T-helper 22 cell (primary cell): ENCODE measurements at places on chromosomes 6 and 20.

GRCh38 chr6:148765898-148766808, 19.3 kb downstream of the UST start:
- DNase-seq, result no peak

- no peak for DNase-seq
Measured at GRCh38 chr6:113120582-113121285, 736.4 kb upstream of the MARCKS start.

- DNase-seq, result no peak
Measured at GRCh38 chr6:148455674-148456558, 113.3 kb downstream of the SASH1 start.

DNA sequence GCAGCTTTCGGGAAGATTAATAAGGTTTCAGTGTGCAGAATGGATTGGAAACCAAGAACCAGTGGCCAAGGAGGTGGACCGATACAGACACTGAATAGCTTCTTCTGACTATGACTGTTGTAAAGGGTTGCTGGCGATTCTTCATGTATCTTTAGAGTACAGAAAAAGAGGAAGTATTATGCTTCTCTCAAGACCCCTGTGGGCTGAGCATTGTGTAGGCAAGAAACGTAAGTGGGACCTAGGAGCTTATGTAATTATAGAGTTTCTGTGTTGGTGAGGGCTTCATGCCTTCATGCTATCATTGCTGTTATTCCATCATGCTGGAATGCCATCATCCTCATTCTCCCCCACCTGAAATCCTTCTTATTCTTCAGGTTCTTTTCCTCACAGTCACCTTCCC, 105.4 kb upstream of the AKIRIN2 start:
- DNase-seq, result no peak

DNA sequence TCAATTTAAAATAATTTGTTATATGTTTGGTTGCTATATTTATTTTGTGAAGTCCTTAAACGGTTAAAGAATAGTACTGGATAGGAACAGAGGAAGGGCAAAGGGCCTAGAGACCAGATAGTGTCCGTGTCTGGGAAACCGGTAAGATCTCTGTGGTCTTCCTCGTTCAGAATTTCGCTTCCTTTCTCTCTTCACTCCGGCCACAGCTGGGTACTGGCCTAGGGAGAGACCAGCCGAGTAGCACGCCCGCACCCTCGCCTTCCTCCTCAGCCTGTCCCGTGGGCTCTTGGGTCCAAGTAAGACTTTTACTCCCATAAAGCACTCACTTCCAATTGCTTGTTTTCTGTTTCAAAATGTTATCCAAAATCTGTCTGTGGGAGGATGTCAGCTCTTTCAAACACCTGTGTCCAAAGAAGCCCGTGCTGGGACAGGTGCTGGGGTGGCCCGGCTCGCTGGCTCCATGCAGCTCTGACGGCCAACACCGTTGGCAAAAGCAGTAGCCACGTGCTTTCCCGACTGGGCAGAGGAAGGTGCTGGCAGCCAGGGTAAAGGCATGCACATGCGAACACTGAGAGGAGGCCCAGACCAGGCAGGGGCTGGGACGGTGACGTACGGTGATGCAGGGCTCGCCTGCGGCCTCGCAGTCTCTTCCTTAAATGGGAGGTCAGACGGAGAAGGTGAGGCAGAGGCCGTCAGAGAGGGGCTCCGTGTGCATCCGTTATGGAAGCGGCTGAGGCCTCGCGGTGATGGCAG, 112.2 kb downstream of the IRF4 start:
- no peak for DNase-seq

DNA sequence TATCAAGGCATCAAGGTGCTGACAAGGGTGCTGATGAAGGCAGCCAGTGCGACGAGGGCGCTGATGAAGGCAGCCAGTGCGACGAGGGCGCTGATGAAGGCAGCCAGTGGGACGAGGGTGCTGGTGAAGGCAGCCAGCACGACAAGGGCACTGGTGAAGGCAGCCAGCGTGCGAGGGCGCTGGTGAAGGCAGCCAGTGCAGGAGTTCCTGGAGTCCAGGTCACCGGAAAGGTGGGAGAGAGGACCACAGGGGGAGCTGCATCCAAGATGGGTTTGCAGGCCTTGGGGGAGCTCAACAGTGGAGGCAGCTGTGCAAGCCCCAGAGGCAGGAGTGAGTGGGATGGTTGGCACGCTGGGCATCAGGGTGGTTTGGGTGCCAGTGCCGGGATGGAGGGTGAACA, 176.3 kb downstream of the TBXT start:
- no peak for DNase-seq

- no peak for DNase-seq
Measured at GRCh38 chr6:163739408-163739725, 324.8 kb downstream of the QKI start.

- DNase-seq, result no peak
Measured at GRCh38 chr20:56875052-56875659, 246.1 kb downstream of the TFAP2C start.

DNA sequence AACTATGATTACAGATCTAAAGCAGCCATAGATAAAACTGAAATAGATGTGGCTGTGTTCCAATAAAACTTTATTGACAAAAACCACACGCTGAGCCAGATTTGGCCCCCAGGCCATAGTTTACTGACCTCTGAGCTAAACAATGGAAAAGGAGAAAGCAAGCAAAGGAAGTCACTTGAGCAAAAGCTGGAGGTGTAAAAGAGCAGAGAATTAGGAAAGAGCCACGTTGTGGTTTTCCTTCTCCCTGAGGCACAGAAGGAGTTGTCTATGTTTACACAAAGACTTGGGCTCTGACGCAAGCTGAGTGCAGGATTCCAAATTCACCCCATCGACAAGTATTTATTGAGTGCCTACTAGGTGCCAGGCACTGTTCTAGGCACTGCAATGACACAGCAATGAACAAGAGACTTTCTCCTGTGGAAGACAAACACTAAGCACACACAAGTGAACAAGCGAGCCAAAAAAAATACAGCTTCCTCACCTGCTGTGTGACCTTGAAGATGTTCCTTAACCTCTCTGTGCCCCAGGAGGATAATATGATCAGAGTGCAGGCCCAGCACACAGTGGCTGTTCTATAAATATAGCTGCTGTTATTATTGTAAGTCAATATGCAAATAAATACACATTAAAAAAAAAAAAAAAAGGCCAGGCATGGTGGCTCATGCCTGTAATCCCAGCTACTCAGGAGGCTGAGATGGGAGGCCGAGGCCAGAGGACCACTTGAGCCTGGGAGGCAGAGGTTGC, 75.4 kb upstream of the PTPN1 start:
- DNase-seq, result no peak

- DNase-seq, result no peak
Measured at GRCh38 chr6:110214338-110214737, 34.1 kb downstream of the CDC40 start.

DNA sequence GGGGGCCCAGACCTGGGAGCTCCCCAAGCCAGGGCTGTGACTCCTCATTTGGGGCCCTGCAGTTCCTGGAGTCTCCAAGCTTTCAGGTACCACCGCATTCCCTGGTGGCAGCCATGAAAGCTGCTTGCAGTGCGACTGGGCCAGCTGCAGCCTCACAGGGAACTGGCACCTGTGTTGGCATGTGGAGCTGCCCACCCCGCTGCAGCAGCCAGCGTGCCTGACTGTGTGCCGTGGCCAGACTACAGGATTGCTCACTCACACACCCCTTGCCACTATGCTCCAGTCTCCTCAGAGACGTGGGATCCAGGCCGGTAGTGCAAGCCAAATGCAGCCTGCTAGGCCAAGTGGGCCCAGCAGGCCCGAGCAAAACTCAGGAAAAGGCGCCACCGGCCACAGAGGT, 450.7 kb downstream of the COL12A1 start:
- DNase-seq, result no peak

DNA sequence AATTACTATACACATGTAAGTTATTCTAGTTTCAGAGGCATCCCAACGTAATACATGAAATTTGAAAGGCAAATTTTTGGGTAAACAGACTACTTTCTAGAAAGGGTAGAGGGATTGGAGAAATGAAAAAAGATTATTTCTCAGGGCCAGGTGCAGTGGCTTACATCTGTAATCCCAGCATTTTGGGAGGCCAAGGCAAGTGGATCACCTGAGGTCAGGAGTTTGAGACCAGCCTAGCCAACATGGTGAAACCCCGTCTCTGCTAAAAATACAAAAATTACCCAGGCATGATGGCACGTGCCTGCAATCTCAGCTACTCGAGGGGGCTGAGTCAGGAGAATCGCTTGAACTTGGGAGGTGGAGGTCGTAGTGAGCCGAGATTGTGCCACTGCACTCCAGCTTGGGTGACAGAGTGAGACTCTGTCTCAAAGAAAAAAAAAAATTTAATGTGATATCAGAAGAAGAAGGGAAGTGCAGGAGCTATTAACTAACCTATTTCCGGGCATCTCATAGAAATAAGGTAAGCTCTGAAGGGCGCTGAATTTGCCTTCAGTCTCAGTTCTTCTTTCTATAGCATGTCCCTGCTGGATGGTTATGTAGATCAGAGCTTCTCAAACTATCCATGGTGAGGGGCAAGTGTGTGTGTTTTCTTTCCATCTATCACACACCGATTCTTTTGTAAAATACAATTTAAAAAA, 100.3 kb upstream of the MTHFD1L start:
- no peak for DNase-seq

DNA sequence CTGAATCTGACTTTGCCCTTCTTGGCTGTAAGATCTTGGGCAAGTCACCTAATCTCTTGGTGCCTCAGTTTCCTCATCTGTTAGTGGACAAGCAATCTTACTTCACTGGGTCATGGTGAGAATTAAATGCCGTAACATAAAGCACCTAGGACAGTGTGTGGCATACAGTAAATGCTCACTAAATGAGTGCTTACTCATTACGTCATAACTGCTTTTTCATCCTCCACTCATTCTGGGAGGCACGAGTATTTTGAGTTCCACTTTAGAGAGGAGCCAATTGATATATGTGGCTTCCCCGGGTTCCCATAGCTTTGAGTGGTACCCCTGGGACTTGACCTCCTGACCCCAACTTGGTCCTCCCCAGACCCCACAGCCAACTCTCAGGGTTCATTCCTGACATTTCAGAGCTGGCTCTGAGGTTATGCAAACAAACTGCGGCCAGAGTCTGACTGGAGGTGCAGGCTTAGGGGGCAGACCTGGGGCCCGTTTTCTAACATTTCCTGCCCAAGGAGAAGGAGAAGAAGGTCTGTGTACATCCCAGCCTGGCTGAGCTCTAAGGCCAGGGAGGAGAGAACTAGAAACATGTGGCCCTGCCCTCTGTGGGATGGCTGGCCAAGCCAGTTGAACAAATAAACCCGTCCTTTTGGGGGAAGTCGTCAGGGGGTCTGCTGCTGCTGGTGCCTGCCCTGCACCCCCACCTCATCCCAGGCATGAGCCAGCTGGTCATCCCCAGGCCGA, 5.8 kb downstream of the ANGPT4 start:
- no peak for DNase-seq

DNA sequence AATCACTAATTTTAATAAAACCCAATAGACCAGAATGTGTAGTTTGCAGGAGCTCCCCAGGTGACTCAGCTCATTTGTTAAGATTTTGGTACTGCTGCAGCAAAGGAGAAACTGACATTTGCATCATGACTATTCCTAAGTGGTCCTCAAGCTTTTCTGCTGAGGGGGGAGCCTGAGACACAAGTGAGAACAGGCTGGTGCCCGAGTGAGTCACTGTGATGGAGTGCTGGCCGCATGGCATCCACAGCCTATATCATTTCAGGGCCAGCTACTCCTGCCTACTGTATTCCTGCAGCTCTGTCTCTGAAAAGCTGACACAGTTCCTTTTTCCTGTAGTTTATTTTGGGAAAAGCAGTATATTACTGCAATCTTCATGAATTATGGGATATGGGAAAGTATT, 113.7 kb upstream of the ENPP5 start:
- DNase-seq, result no peak

GRCh38 chr6:132126150-132126549, 175.0 kb upstream of the CCN2 start:
- no peak for DNase-seq

GRCh38 chr20:46200582-46201570, 82.8 kb downstream of the CD40 start:
- DNase-seq, result no peak

DNA sequence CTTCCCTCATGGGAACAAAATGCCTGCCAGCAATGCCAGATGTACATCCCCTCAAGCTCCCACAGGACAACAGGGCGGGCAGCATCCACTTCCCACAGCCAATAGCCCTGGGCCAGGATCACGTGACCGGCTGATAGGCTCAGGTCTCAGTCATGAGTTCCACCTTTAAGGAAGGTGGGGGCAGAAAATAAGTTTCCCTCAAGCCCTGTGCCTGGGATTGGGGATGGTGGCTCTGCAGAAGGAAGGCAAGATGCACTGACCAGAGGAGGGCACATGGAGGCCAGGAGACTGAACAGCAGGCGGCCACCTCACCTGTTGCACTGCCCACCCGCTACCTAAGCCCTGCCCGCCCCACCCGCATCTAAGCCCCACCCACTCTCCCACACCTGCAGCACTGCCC, 149.1 kb downstream of the BMP7 start:
- no peak for DNase-seq

DNA sequence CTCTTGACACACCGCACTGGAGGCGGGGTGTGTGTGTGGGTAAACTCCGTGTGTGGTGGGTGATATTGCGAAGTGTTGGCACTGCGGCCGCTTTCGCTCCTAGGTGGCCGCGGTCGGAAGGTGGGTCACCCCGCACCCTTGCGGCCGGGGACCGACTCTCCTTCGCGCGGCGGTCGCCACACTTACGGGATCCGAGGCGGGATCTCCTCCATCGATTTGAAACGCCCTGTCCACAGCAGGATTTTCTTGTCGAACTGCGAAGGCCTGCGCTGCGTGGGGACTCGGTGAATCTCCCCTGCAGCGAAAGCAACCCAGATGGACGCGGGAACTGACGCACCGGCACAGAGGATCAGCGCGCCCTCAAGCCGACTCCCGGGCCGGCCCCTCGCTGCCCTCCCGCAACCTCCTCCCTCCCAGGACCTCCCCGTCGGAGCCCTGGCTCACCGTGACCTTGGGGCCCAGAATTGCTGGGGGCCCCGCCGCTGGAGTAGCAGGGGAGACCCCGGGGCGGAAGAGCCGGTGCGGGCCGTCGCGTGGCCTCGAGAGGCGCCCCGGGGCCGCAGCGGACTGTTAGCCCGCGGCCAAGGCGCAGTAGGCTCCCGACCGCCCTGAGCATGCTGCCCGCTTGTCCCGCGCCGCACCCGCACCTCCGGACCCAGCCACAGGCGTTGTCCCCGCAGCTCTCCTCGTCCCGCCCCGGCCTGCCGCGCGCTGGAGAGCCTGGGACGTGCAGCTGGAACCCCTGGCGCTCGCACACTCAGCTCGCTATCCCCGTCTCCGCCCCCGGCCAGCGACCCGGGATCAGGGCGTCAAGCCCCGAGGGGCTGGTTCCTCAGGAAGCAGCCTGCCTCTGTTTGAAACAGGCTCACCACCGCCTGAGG, at the start of gene FAM162B:
Gene FAM162B, minus strand, starts transcription at position 759 of the 881 bp plus-strand sequence. Its CDS starts 143 bp downstream, at position 616.
- no peak for DNase-seq

DNA sequence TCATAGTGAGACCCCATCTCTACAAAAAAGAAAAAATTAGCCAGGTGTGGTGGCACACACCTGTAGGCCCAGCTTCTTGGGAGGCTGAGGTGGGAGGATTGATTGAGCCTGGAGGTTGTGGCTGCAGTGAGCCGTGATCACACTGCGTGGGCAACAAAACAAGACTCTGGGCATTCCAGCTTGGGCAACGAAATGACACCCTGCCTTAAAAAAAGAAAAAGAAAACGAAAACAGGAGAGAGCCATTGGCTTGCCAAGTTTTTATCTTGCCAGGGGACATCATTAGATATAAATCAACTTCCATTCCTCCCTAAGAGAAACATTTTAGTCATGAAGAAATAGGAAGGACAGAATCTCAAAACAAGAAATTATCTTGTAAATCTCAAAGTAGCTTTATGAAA, 109.5 kb downstream of the MAP3K7 start:
- no peak for DNase-seq

GRCh38 chr20:20276811-20277530, 90.9 kb upstream of the INSM1 start:
- DNase-seq, result no peak

- no peak for DNase-seq
Measured at GRCh38 chr6:134303891-134304290, 14.0 kb downstream of the SGK1 start.
